ENCODE measurements at places on chromosomes 12 and 14.

DNA sequence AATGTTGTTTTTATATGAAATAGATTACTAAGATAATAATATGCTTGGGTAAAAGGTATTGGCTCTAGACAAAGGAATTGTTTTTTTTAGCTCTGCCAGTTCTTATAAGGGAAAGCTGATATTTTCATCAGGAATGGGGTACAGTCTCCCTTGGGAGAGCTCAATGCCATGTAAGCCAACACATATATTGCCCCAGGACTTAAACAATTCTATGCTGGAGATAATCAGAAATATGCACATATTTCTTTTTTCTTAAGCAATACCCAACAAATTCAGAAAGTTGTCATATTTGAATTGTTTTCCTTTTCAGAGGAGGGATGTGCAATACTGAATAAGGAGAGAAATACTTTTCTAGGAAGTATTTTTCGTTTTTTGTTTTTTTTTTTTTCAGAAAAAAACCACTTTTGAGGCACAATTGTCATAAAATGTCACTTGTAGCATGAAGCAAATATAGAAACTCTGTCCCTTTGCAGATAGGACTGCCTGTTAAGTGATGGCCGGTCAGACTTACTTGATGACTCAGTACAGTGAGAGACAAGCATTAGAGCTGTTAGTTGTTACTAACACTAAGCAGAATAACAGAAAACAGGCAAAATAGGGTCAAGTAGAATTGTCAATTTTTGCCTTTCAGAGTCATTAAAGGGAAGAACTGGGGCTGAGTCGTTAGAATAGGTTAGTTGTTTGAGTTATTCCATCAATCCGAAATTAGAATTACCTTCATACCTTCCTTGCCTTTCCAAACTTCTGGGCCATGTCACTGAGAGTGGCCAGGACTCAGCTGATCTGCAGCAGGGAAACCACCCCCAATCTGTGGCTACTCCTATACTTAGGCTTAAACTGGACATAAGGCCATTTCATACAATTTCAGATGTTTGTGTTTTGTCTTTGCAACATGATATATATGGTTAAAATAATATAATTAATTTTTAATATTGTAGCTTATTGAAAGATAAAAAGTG, 168.1 kb downstream of the SLC38A4 start:
- DNase-seq, result peak; percentile 55

GRCh38 chr12:5456906-5457305, 25.0 kb downstream of the NTF3 start:
- peak; percentile 90 for DNase-seq

- DNase-seq, result peak; percentile 48
These were observed 33.2 kb downstream of the SAMD4A start for GRCh38 chr14:54599966-54600716.

DNA sequence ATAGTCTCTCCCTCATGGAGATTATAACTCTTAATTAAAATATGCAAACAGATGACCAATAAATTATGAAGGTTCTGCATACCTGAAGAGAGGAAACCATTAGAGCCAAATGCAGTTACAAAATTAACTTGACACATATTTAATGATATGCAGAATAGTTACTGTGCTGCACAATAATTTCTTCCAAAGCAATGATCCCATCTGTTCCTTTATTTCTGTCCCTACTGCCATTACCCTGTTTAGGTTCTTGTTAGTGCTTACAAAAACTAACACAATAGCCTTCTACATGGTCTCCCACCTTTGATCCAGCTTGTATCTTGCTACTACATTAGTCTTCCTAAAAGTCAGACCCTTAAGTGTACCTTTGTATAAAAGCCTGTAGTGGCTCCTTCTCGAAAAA, 411.1 kb downstream of the APAF1 start:
- no peak for DNase-seq

DNA sequence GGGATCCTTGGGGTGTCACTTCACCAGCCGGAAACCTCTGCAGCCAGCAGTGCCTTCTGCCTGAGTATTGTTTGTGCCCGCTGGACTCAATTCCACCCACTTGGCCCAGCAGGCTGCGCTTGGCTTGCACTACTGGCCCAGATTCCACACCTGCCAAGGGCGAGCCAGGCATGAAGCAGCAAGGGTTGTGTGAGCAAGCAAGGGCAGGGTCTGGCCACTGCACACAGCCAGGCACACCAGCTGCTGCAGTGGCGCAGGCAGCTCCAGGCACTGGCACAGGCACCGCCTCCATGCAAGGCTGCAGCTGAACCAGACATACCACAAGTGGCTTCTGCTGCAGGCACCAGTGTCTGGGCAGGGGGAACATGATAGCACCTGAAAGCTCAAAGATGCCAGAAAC, 99.5 kb downstream of the NUAK1 start:
- no peak for DNase-seq

GRCh38 chr12:57112492-57113294, 1.5 kb upstream of the STAT6 start:
- no peak for DNase-seq

- no peak for DNase-seq
These were observed 135.2 kb upstream of the SLC38A2 start for GRCh38 chr12:46507766-46508165.

DNA sequence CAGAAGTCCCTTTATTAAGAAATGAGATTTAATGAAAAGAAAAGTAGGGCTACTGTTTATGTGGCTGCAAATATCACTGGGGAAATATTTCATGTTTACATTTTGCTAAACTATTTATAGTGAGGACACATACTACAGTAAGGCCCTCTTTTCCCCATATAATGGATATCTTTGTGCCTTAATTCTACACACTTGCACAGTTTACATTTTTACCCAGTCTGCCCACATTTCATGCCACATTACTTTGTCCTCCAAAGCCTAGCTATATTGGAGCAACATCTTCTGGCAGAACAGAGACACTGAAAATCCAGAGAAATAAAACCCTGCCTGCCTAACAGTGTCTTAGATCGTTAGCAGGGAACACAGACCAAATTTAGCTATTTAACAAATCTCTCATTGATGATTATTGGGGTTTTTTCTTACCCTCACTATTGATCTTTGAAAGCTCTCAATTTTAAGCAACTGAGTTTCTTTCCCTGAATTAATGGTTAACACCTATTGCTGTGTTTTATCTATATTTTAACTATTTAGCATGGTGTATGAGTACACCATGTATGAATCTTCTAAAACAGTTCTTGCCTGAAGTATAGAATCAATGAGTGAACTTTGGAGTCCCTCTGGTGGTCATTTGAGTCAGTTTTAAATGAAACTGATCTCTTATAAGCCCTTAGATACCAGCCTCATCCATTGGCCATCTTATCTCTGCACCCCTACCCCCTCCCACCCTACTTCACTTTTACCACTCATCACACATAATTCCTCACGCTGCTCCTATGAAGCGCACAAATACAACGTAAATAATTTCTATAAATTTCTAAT, 170.2 kb downstream of the BCAT1 start:
- DNase-seq, result peak; percentile 56

DNA sequence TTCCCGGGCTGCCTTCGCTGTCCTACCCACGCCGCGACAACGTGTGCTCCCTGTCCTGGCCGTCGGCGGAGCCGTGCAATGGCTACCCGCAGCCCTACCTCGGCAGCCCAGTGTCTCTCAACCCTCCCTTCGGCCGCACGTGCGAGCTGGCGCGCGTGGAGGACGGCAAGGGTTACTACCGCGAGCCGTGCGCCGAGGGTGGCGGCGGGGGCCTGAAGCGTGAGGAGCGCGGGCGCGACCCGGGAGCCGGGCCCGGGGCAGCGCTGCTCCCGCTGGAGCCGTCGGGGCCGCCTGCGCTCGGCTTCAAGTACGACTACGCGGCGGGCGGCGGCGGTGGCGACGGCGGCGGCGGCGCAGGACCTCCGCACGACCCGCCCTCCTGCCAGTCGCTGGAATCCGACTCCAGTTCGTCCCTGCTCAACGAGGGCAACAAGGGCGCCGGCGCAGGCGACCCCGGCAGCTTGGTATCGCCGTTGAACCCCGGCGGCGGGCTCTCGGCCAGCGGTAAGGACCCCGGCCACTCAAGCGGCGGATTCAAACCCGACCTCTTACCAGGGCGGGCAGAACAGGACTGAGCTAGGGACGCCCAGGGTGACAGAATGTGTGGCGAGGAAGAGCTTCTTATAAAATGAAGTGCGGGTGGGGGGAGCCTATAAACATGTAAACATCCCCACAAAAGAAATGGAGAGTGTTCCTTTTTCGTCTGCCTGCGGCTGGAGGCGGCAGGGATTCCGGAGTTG, 503 bp downstream of the HOXC12 start:
- no peak for DNase-seq

- DNase-seq, result peak; percentile 86
These were observed 198.9 kb upstream of the RGS6 start for GRCh38 chr14:71733210-71733883.

DNA sequence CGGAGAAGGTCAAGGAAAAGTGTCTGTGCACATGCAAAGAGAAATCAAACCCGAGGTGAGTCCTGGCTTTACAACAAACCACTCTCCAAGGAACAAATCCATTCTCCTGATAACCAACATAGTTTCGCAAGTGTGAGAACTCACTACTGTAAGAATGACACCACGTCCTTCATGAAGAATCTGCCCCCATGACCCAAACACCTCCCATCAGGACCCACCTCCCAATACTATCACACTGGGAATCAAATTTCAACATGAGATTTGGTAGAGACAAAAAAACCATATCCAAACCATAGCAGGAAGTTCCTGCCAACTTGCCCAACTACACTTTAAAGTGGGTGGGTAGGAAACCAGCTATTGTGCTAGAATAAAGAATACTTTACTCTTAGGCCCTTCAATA, 2.4 kb upstream of the ERC1 start:
- DNase-seq, result peak; percentile 32

GRCh38 chr12:76457010-76457409, 102.6 kb downstream of the OSBPL8 start:
- no peak for DNase-seq

GRCh38 chr12:51403159-51403558, 12.0 kb upstream of the GALNT6 start:
- no peak for DNase-seq

DNA sequence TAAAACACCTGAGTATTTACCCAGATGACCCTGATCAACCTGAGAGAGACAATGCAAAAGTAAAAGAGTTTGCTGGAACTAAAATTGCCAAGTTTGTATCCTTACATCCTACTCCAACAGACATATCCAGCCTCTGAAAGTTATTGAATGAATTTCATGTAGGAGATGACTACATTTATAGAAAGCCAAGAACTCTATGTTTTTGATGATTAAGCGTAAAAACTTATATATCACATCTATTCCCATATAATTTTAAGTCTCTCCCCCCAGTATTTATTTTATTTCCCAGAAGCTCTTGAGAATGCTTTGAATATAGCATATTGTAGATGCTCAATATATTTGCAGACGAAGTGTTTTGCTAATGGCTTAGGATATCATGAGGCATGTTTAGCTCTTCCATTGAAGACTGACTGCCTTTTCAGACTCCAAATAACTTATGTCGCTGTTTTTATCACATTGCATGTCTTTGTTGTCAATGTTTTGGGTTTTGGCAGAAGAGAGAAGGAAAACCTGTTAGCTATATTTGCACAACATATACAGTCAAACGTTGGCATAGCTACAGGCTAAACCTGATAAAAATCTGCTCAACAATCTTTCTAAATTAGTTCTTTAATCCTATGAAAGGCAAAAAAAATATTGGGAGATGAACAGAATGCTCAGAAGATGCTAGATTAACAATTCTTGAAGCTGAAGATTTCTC, 213.6 kb downstream of the DIO2 start:
- no peak for DNase-seq

DNA sequence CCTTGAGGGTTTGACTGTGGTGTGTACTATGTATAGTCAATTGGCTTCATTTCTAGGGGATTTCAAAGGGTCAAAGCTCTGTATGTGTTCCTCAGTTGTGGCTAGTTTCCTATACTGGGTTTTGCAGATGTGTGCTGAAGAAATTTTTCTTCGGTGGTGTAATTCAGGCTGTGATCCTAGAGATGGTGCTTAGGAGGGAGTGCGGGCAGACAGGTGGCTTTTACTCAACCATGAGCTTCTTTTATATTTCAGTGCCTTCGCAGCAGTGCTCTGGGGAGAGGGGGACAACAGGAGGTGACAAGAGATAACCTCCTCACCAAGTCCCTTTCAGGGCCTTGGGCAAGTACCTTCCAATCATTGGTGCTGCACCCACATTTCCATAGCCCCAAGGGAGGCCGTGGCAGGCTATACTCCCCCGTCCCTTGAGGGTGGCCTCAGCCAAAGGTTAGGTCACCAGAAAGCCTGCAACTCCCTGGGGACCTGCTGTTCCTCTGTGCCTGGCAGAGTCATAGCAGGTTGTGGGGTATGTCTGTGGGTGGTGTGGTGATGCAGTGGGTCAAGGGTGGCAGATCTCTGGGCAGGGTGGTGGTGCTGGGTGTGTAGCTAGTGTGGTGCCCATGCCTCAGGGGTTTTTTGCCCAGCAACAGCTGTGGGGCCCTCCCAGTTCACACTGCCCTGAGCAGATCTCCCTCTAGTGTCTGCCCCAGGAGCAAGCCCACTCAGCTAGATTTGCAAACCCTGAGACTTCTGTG, 37.0 kb upstream of the TMX1 start:
- no peak for DNase-seq

DNA sequence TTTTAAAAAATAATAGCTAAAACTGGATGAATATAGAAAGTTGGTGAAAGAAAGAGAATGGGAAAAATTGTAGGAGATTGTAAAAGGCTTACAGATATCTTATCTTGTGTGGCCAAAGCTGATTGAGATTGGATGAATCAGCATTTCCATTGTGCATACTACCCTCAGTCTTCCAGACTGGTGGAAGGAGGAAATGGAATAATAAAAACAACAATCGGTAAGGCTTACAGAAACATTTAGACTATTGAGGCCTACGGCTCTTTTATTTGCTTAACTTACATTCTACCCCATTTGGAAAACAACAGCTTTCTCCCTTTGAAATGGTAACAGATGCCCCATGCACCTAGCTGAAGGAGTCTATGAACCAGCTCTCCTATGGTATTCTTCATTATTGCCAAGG, 129.8 kb downstream of the PTPRB start:
- DNase-seq, result no peak

GRCh38 chr12:76863837-76864236, 15.0 kb downstream of the CSRP2 start:
- peak; percentile 82 for DNase-seq

DNA sequence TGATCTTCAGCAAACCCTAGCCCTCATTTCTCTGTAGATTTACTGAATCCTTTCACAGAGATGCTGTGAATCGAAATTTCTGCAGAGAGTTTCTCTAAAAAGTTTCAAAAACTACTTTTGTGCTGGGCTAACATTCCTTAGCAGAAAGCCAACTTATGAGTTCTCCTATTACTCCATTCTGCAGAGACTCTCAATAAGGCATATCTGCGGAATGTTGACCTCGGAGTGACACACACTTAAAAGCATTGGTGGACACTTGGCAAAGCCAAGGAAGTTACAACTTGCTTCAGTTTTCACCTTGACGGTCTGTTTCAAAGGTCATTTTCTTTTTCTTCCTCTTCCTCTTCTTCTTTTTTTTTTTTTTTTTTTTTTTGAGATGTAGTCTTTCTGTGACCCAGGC, 75.8 kb downstream of the WIF1 start:
- DNase-seq, result no peak

GRCh38 chr14:90808759-90809529, 7.3 kb downstream of the TTC7B start:
- DNase-seq, result peak; percentile 54

GRCh38 chr12:122099280-122099749, 20.8 kb downstream of the MLXIP start:
- no peak for DNase-seq
